NCI-H1417 treated with DMSO at 0.1 percent for 48 hours (cell line): ENCODE measurements at places on chromosomes 2 and 18.

- DNase-seq = no peak
Observed at GRCh38 chr2:11573418-11574175, 39.8 kb downstream of the GREB1 start.

- no peak for DNase-seq
Observed at GRCh38 chr2:157784169-157784822, 91.8 kb downstream of the ACVR1 start.

GRCh38 chr2:14602309-14602708, 30.2 kb upstream of the LRATD1 start:
- DNase-seq = no peak

- DNase-seq = no peak
Observed at GRCh38 chr18:55250768-55251173, 291.5 kb upstream of the CCDC68 start.

GRCh38 chr2:119224391-119225104, 914 bp downstream of the STEAP3 start:
- DNase-seq = no peak

DNA sequence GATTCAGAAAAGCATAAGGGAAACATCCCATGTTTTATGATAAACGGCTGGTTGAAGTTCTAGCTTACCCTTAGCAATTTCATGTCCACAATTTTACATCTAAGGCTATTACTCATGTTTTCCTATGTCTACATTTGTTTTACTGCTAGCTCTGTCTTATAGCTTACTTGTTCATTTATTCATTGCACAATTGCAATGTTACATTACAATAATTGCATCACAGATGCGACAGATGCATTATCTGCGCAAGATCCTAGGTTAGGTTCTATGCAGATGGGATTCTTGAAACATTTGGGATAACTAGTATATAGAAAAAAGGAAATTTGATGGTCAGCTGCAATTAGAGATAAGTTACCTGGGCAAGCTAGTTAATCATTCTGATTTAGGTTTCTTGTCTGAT, 108.4 kb downstream of the ARHGAP28 start:
- no peak for DNase-seq

DNA sequence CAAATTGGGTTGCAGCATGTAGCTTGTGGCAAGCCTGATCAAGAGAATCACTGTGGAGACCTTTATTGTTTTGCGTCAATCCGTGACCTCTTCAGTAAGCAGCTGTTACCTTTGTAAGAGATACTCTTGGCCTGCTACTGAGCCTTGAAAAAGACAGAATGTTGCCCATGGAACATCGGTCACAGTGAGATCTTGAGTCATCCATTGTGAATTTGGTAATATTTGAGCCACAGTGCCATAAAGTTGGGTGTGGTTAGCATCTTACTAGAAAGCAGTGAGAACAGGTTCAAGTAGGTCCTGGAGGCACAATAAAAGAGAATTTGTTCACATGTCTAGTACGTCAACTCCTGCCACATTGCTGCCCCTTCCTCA, 12.7 kb upstream of the EFR3B start:
- no peak for DNase-seq

GRCh38 chr2:144693179-144693578, 173.3 kb upstream of the ZEB2 start:
- no peak for DNase-seq

- DNase-seq = no peak
Observed at GRCh38 chr2:136114382-136114781, 3.6 kb downstream of the CXCR4 start.

DNA sequence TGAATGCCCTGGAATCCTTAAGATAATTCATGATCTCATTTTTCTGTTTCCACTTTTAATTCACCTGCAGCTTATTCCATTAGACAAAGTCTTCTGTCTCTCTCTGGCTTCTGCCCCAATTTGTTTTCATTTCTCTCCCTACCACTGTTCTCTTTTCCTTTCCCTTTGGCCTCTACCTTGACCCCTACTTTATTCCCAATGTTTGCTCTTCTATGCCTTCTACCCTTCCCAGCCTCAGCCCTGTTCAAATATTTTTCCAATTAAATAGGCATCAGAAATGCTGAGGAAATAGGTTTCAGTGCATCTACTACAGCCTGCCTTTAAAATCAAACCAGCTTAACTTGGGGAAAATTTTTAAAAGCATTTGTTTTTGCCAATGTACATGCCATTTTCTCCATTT, 443.7 kb upstream of the CWC22 start:
- no peak for DNase-seq

DNA sequence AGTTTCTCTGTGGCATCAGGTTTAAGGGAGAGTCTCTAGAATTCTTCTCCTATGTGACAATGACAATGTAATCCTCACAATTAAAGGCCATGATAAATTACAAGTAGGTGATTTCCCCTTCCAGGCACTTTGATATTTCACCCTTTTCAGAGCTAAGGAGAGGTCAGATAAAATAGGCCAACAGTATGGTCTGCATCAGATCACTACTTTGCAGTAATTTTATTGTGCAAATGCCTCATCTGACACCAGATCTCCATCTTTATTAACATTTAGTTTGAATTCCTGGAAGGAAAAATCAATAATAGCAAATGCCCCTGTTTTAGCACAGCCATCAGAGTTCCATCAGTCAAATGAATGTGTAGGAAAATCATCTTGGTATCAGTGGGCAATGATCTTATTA, 72.8 kb upstream of the RAB27B start:
- no peak for DNase-seq

GRCh38 chr2:102143450-102143985, 972 bp downstream of the IL1R1 start:
- no peak for DNase-seq

- no peak for DNase-seq
Observed at GRCh38 chr2:8615252-8615575, 66.6 kb upstream of the ID2 start.

GRCh38 chr18:46152808-46153617, 48.8 kb downstream of the HAUS1 start:
- DNase-seq = no peak

GRCh38 chr2:72128059-72128842, 19.4 kb downstream of the CYP26B1 start:
- DNase-seq = no peak

DNA sequence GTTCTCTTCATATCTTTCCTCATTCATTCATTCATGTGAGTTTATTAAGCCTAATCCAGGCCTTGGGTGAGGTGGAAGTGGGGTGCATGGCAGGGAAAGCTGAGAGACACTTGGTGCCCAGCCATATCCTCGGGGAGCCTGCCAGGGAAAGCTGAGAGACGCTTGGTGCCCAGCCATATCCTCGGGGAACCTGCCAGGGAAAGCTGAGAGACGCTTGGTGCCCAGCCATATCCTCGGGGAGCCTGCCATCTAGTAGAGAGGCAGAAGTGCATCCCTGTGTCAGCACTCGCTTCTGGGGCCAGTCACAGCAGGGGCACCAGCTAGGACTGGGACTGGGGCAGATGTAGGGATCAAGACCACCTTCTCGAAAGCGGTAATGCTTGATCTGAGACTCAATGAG, 39.4 kb downstream of the DDX18 start:
- DNase-seq = no peak

DNA sequence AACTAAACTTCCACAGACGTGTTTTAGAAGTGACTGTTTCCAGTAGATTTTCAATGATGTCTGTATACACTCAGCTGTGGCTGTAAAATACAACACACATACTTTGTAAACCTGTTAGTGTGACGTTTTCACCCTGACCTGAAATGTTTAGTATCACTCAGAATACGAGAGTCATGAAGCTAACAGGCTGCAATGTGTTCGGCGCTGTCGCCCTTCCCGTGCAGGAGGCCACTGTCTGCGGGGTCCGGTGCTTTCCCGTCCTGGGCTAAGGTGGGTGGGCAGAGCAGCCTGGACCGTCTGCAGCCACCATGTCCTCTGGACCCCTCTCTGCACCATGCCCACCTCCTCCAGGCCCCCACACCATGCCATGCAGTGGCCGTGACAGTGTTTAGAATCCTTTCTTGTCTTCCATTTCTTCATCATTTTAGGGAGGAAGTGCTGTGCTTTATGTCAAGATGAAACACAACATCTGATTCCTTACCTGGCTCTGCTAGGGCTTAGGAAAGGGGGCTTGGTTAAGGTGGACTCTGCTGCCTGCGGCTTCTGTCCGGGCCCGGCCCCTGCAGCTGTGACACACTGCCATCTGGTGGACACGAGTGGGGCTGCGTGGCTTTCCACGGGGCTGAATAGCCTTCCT, 53.8 kb upstream of the RBM44 start:
- no peak for DNase-seq

DNA sequence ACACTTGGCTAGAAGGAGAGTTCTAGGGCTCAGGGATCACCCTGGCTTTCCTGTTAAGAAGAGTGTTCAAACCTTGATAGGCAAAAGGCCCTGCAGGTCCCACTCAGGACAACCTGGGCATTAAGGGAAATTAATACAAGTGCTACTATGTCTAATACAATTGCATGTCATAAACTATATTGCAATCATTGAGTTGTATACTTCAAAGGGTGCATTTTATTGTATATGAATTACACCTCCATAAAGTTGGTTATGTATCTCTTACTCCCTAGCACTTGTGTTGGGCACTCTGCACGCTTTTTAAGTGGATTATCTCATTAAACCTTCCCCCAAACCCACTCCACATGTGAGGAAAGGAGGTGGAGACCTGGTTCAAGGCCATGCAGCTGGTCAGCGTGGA, 172.1 kb upstream of the GLI2 start:
- DNase-seq = no peak

DNA sequence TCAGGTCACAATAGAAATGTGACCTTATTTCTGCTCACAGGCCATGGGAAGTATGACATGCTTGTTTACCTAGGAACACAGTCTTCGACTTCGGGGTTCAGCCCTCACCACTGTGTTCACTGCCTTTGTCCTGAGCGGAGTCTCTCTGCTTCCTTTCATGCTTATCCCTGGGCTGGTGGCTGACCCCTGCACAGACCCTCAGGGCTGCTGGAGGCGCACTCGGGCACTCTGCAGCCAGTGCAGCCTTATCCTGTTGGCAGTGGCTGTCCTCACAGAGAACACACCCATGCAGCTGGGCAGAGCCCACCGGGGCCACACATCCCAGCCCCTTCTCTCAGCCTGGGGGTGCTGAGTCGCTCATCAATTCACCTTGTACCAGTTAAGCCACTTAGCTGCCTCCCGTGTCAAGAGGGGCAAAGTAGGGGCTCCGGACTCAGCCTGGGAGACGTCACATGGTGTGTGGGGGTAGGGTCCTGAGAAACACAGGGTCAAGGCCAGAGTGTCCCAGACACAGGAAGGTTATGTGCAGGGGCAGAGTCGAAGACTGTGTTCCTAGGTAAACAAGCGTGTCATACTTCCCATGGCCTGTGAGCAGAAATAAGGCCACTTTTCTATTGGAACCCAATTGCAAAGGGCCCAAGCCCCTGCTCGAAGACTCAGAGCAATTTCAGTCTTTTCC, 107.5 kb downstream of the FAM210A start:
- no peak for DNase-seq

DNA sequence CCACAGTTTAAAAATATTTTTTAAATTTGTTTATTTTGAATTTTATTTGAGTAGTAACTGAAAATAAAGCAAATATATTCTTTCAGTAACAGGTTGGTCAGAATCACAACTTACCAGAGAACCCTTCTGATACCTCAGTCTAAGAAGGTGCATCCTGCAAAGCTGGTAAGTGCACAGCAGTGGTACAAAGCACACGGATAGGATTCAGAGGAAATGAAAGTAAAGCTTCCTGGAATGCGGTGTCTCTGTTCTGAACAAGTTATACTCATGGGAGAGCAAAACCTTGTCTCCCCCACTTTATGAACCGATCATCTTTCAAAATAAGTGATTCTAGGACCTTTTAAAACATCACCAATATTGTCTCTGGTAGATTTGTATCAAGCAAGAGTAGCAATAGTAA, 398.3 kb downstream of the TMX3 start:
- DNase-seq = no peak

- DNase-seq = no peak
Observed at GRCh38 chr2:157152362-157152761, 105.1 kb upstream of the GALNT5 start.

DNA sequence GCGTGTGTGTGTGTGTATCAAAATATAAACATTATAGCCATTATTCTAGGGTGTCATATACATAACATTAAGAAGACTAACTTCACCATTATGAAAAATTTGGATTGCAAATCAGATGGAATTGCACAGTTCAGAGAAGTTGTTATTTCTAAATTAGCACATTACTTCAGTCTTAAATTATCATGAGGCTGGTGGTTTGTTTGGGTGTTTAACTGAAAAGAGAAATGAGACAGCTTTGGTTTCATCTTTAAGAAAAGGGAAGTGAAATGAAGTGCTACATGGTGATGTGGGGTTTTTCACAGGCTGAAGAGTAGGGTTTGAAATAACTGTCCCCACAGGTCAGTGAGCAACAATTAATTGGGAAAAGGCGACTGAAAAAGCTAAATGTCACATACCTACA, 161.2 kb upstream of the XIRP2 start:
- DNase-seq = no peak

GRCh38 chr2:16960579-16960978, 294.9 kb upstream of the CYRIA start:
- no peak for DNase-seq

DNA sequence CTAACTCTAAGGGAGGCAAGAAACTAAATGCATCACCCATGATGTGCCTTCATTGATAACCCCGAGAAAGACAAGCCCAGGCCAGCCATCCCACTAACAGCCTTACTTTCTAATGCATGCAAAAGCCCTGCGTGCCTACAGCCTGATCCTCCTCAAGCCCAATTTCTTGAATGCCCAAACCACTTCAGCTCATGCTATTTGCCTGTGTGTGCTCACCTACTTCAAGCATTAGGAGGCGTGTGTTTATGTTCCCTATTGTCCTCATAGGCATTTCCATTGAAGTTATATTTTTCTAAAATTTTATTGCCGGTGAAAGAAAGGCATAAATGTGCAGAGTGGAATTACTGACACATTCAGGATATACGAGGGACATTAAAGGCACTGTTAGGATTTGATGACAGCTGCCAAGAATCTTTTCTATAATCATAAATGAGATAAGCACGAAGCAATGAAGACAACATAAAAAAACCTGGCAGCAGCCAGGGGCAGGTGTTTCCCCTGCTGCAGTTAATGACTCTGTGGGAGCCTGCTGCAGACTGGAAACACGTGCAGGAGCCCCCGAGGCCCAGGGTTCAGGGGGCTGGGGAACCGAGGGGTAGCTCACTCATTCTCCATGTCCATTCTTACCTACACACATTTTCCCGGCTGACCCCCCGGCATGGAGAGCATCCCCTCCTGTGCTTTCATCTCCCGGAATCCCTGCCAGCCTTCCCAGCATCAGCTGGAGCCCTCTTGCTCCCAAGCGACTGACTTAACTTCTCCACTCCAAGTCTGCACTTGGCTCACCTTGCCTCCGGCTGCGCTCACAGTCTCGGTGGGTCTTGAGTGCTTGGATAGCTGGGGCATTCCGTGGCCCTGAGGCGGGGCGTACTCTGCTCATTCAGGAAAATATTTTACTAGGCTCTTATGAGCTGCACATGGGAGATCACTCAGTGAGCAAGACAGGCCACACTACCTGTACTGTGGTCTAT, 292.3 kb upstream of the SIX2 start:
- DNase-seq = peak; percentile 52

- no peak for DNase-seq
Observed at GRCh38 chr2:207341804-207342203, 176.1 kb upstream of the KLF7 start.
